ENCODE measurements at places on chromosomes 12 and 14.
A peak's percentile ranks its signal among the peaks of the same experiment; 100 is the strongest.

- no peaks in the 10 kb centered on the region for H3K4me1 ChIP-seq
- no peak overlapping the region for H3K27ac ChIP-seq
- no peak for DNase-seq
Measured at GRCh38 chr12:47612953-47613352, 92.9 kb downstream of the RPAP3 start.

GRCh38 chr12:113136990-113137511 lies 1.5 kb upstream of the RASAL1 start:
- H3K27ac ChIP-seq, result no peak overlapping the region
- DNase-seq, result no peak
- H3K4me3 ChIP-seq, result no peak overlapping the region
- H3K36me3 ChIP-seq, result no peaks in the 10 kb centered on the region

- peaks cover 6% of the 10 kb centered on the region for H3K27me3 ChIP-seq
- DNase-seq, result peak; percentile 16
- H3K27ac ChIP-seq, result no peak overlapping the region
- no peaks in the 10 kb centered on the region for H3K4me1 ChIP-seq
- H3K4me3 ChIP-seq, result peak overlapping the region; percentile 83
Measured at GRCh38 chr12:72270961-72271360, 1.2 kb upstream of the TRHDE start.

DNA sequence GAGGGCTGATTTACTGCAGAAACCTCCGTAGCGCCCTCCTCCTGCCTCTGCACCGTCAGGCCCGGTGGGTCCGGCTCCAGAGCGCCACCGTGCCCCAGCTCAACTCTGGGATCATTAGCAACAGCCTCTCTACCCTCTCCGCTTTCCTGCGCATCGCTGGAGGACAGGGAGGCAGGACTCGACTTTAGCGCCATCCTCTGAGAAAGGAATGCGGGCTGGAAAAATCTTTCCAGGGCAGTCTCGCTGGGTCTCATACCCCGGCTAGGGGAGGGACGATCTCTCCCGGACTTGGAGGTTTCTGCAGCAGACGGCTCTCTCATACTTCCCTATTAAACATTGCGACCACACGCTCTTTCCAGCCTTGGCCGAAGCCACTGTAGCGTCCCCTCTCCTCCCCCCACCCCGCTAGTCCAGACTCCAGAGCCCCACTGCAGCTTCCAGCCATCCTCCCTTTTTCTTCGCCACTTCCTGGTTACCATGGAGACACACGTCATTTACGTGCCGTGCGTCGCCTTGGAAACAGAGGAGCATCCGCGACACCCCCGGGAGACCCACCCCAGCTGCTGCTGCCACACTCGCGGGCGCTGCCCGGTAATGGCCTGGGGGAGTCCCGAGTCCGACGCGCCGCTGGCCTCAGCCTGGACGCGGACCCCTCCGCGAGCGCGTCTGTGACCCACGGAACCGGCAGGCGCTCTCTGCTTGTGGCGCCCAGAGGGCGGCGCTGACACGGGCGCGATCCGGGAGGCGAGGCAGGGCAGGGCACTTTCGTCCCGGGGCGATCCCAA lies at the start of gene CCDC184:
CCDC184 (plus strand) TSS at position 554 of the 785 bp plus-strand sequence. CDS start 479 bp downstream, outside the sequence.
- peaks cover 4% of the 10 kb centered on the region for H3K4me1 ChIP-seq
- H3K4me3 ChIP-seq, result peak within 1 kb of the TSS; percentile 81
- no peaks in the 10 kb centered on the region for H3K36me3 ChIP-seq
- H3K27ac ChIP-seq, result peak within 1 kb of the TSS; percentile 37
- DNase-seq, result peak; percentile 77

DNA sequence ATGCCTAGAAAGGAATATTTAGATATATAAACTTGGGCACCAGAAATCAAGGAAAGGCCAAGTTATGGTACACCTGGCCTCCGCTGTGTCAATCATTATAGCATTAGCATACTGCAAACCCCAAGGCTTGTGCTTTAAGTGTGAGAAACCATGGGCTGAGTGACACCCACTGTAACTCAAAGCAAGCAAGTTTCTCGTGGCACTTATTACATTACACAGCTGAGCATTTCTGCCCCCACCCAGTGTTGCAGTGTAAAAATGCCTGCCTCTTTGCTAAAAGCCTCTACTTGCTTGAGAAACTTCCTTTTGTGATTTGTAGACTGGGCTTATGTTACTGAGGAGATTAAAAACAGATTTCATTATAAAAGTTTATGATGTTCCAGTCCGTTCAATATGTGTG lies 122.0 kb downstream of the TGFB3 start:
- no peaks in the 10 kb centered on the region for H3K36me3 ChIP-seq
- no peak overlapping the region for H3K27ac ChIP-seq
- peaks cover 7% of the 10 kb centered on the region for H3K4me1 ChIP-seq
- no peak for DNase-seq
- H3K27me3 ChIP-seq, result no peaks in the 10 kb centered on the region

- H3K27ac ChIP-seq, result peak overlapping the region; percentile 1
- DNase-seq, result peak; percentile 59
- peaks cover 20% of the 10 kb centered on the region for H3K4me1 ChIP-seq
- H3K36me3 ChIP-seq, result no peaks in the 10 kb centered on the region
- H3K4me3 ChIP-seq, result no peak overlapping the region
Measured at GRCh38 chr14:103398427-103399195, 13.4 kb downstream of the MARK3 start.

DNA sequence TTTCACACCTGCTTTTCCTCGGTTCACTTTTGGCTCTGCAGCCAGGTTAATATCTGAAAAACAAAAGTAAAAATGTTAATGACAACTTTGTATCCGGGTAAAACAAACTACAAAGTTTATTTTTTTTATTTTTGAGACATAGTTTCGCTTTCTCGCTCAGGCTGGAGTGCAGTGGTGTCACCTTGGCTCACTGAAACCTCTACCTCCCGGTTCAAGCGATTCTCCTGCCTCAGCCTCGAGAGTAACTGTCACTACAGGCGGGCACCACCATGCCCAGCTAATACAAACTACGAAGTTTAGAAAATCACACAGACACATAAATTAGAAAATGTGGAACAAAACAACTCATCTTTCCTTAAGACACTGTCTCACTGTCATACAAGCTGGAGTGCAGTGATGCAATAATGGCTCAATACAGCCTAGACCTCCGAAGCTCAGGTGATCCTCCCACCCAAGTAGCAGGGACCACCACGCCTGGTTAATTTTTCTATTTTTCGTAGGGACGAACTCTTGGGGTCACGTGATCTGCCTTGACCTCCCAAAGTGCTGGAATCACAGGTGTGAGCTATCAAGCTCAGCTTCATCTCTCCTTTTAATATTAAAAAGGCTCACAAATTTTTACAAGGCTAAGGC lies 38.1 kb downstream of the HNRNPC start:
- no peaks in the 10 kb centered on the region for H3K27me3 ChIP-seq
- H3K4me3 ChIP-seq, result no peak overlapping the region
- H3K4me1 ChIP-seq, result no peaks in the 10 kb centered on the region

DNA sequence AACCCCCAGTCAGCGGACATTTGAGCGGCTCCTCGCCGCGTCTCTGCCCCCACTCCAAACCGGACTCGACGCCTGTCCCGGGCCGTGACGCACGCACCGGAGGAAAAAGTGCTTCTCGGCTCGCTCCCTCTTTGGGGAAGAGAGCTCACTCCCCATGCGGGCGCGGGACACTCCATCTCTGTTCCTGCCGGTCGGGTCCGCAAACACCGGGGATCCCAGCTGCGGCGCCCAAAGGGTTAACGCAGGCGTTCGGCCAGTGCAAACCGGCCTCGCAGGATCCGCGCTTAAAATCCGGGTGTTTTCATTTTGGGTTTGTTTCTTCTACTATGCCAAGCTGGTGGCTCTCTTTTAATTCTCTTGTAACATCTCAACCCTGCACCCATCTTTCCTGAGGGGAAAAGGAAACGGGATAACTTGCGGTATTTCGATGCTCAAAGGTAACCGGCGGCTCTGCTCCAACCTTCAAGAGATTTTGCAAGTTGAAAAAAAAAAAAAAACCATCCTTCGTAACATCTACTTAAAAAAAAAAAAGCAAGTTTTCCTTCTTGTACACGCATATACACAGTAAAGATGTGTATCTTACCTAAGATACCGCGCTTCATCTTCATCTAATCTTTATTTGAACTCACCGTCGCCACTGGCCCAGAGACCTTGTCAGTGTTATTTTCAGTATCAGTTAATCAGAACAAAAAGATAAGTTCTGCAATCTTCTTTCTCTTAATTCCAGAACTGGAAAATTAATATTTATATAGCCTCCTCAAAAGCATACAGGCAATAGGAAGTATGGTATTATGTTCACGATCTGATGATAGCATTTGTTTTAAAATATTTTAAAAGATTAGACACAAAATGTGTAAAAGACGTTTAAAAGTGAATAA lies 1.6 kb upstream of the ATP2B1 start:
- no peaks in the 10 kb centered on the region for H3K27me3 ChIP-seq
- DNase-seq, result no peak
- no peaks in the 10 kb centered on the region for H3K36me3 ChIP-seq
- H3K4me3 ChIP-seq, result peak overlapping the region; percentile 88
- no peaks in the 10 kb centered on the region for H3K4me1 ChIP-seq

DNA sequence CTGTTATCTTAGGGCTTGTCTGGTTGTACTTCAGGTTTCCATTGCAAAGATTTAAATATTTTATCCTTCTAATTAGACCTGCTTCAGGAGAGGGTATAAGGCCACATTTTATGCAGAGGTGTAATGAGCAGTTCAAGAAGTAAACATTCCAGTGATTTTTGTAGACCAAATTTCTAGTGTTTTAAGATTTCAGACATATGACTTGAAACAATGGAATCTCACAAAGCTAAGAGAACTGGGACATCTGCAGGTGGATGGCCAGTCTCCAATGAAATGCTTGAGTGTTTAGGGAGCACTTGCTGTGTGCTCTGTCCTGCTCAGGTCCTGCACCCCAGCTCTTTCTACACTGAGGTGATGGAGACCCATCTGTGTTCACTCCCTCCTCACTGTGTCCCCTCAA lies 7.9 kb downstream of the C14orf132 start:
- H3K27me3 ChIP-seq, result no peaks in the 10 kb centered on the region
- H3K4me1 ChIP-seq, result no peaks in the 10 kb centered on the region
- no peak overlapping the region for H3K4me3 ChIP-seq
- no peak for DNase-seq
- no peak overlapping the region for H3K27ac ChIP-seq
- H3K36me3 ChIP-seq, result peaks cover 2% of the 10 kb centered on the region

- H3K27me3 ChIP-seq, result no peaks in the 10 kb centered on the region
- no peak overlapping the region for H3K4me3 ChIP-seq
- no peak overlapping the region for H3K27ac ChIP-seq
- H3K36me3 ChIP-seq, result no peaks in the 10 kb centered on the region
Measured at GRCh38 chr14:87784386-87784785, 208.6 kb downstream of the GALC start.

DNA sequence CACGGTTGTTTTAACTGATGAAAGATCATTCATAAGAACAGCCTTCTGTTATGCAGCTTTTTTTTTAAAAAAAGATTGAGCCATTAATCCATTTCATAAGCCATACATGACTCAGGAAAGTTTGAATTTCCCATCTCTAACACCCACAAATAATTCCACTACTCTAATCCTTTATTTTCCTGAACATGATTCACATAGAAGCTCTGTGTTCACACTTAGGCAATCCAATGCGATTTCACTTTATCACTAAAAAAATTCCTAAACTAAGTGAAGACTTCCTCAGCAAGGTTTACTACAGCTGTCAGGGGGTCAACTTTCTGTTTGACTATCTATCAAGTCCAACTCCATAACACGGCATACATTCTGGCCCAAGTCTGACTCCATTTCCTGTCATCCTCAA lies 25.9 kb downstream of the PKP2 start:
- H3K4me1 ChIP-seq, result no peaks in the 10 kb centered on the region
- DNase-seq, result no peak
- no peak overlapping the region for H3K4me3 ChIP-seq
- no peaks in the 10 kb centered on the region for H3K27me3 ChIP-seq

- no peaks in the 10 kb centered on the region for H3K27me3 ChIP-seq
- peak within 1 kb of the TSS; percentile 100 for H3K4me3 ChIP-seq
- H3K36me3 ChIP-seq, result no peaks in the 10 kb centered on the region
Measured at GRCh38 chr14:34539407-34540180, at the start of gene EAPP. EAPP (minus strand) TSS chr14:34539701; CDS start chr14:34539628, 73 bp downstream.

GRCh38 chr12:54075409-54075808 lies 21.8 kb downstream of the HOXC4 start:
- H3K27me3 ChIP-seq, result no peaks in the 10 kb centered on the region
- no peaks in the 10 kb centered on the region for H3K4me1 ChIP-seq
- H3K27ac ChIP-seq, result no peak overlapping the region
- DNase-seq, result no peak

- H3K36me3 ChIP-seq, result no peaks in the 10 kb centered on the region
- no peaks in the 10 kb centered on the region for H3K27me3 ChIP-seq
- no peak overlapping the region for H3K4me3 ChIP-seq
- no peak for DNase-seq
- H3K27ac ChIP-seq, result no peak overlapping the region
Measured at GRCh38 chr14:71454513-71455332, 477.5 kb upstream of the RGS6 start.

DNA sequence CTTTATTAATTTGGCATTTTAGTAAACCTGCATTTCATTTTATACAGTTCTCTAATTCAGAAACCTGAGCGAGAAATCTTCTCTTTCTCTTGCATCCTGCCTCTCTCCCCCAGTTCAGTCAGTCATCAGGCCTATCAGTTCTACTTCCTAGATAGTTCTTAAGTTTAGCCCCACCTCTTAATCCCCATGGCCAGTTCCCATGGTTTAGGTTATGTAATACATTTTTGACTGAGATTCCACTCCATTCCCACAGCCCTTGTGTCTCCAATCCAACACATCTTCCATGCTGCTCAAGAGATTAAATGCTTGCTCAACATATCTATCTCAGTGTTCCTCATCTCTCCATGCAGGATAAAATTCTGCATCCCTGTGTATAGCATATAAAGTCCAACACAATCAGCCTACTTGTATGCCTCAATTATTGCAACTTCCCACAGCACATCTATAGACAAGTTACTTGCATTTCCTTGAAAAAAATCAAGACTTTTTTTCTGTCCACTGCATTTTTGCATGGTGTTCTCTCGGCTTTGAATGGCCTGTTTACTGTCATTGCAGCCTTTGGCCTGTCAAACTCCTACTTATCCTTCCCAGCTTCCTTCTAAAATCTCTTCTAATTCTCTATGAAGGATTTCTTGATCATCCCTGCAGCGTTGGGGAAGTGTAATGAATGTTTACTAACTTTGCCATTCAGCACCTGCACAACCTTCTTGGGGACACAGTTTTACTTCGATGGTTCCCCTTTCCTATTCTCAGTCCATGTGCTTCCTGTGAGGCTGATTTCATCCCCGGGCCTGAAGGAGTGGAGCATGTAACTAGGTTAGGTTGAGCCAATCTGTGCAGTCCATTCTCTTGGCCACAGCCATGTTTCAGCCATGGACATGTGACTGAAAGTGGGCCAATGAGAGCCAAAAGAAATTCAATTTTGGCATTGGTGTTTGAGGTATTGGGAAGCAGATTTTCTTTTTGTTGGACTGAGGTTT lies 80.8 kb downstream of the DACT1 start:
- H3K4me3 ChIP-seq, result no peak overlapping the region
- no peak for DNase-seq
- no peak overlapping the region for H3K27ac ChIP-seq
- no peaks in the 10 kb centered on the region for H3K36me3 ChIP-seq
- peaks cover 2% of the 10 kb centered on the region for H3K4me1 ChIP-seq

- no peak overlapping the region for H3K4me3 ChIP-seq
- no peaks in the 10 kb centered on the region for H3K27me3 ChIP-seq
- no peak for DNase-seq
- H3K36me3 ChIP-seq, result no peaks in the 10 kb centered on the region
- H3K27ac ChIP-seq, result no peak overlapping the region
Measured at GRCh38 chr12:92619730-92620684, 82.8 kb upstream of the PLEKHG7 start.
